COLO829 (cell line): ENCODE measurements at places on chromosomes 5 and 9.

DNA sequence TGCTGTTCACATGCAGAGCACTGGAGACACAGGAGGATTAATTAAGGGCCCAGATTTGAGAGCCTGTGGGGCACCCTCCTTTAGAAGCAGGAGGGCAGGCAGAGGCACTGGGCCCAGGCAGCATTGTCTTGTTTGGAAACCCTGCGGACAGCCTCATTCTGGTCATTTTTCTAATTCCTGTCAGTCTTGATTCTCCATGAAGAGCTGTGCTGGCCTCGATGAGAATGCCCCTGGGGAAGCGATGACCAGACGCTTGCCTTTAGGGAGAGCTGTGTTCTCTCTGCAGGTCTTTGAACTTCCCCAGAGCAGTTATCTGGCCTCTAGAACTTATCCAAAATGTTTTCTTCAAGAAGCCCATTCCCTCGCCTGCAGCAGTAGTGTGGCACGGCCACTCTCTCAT lies 117.8 kb upstream of the PTCH1 start:
- DNase-seq = no peak

DNA sequence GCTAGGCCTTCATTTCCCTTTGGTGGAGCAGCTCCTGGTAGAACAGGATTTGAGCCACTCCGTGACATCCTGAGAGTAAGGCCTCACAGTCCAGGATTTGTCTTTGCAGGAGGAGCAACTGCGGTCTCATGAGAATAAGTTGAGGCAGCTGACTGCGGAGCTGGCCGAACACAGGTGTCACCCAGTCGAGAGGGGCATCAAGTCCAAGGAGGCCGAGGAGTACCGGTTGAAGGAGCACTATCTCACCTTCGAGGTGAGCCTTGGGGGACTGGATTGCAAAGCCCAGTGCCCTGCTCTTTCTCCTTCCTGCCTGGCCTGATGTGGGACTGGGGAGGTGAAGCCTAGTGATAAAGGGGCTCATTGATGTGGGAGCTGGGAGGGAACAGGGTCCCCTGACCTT lies 44.3 kb downstream of the PSD2 start:
- DNase-seq = no peak

DNA sequence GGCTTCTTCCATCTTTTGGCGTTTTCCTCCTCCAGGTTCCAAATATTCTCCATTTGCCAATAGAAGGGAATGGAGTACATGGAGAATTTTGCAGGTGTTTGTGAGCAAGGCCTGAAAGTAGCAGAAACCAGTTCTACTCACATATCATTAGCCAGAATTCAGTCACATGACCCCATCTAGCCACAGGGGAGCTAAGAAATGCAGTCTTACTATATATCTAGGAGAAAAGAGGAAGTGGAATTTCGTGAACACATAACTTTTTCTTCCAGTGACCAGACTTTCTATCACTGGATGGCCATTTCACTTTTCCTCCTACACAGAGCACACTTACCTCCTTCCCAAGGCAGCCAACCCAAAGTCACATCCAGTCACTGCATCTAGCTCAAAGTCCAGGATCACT lies 55.1 kb downstream of the LOX start:
- DNase-seq = no peak

DNA sequence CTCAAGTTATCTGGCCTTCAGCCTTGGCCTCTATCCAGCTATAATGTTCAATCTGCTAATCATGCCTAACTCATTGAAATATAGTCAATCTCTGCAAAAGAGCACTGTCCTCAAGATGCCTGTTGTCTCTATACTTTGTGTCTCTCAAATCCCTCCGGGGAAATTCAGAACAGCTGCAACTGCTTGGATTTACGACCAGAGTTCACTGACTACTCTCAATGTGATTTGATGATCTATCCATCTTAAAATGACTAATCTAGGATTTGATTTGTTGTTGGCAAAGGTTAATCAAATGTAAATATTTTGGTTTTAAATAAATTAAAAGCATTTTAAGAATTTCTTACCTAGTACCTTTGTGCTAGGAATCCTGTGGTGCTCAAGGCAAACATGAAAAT lies 40.9 kb downstream of the SVEP1 start:
- DNase-seq = no peak

DNA sequence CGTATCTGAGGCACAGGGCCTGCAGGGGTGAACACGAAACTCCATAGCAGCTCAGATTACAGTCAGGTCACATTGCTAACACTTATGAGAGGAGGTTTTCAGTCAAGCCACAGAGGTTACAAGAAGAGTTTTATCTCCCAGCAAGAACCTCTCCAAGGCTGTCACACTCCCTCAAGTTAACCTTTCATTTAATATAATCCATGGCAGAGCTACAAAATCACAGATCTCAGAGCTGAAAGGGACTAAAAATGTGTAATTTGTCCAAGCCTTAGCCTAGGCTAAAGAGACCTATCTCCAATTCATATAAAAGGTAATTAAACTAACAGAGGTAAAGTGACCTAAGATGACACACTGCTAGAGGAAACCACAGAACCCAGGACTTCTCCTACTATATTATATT lies 57.2 kb downstream of the MLANA start:
- no peak for DNase-seq

- no peak for DNase-seq
These were observed 1.8 kb upstream of the AMACR start for GRCh38 chr5:34009610-34010009.

DNA sequence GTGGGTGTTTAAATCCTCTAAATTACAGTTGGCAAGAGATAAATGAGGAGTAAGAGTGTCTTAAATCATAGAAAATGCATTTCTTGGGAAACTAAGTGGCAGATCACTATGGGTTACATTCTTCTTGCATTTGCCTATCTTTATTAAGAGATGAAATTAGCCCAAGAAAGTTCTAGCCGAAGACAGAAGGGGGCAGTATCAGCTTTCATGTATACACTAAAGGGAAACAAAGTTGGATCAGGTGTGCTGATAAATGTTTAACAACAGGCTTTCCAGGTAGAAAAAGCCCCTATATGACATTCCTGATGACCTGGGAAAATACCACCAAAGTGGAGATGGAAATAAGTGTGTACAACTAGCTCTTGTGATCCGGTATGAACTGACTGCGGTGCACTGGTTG lies 81.9 kb upstream of the TLR4 start:
- no peak for DNase-seq

DNA sequence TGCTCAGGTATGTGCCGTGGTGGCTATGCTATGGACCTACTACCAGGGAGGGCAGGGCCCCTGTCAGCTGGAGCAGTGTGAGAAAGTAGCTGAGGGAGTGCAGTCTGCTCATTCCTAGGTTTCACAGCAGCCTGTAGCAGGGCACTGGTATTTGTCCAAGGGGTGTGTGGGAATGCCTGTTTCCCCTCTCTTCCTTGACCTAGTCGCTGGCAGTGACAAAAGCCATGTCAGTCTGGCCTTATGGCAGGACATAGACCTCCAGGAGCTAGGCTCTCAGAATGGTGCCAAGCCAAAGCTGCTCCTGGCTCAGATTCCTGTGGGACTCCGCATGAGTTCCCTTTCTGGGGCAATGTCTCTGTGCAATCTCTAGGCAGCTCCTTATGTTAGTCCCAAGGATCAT lies 253.9 kb upstream of the TYRP1 start:
- no peak for DNase-seq

DNA sequence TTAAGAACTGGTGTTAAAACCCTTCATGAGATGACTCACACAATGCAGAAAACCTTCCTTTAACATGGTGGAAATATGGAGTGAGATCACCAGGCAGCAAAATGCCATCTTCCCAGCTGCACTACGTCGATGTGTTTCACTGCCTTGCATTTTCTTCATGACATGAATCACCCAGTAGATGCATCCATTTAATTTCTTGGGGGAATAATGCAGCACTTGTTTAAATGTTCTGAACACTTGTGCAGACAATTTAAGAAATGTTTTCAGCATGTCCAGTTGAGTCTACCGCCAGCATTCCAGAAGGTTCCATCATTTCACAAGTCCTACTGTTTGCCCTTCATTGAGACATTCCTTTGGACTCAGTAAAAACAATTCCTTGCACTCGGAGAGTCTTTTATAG lies 81.6 kb downstream of the ADAMTS16 start:
- peak; percentile 30 for DNase-seq

DNA sequence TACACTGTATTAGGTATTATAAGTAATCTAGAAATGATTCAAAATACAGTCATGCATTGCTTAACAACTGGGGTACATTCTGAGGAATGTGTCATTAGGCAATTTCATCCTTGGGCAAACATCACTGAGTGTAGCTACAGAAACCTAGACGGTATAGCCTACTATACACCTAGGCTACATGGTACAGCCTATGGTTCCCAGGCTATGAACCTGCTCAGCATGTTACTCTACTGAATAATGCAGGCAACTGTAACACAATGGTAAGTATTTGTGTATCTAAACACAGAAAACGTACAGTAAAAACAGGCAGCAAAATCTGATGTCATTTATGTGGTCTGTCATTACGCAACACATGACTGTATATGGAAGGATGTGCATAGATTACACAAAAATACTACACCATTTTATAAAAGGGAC lies 96.8 kb downstream of the RAPGEF6 start:
- no peak for DNase-seq

DNA sequence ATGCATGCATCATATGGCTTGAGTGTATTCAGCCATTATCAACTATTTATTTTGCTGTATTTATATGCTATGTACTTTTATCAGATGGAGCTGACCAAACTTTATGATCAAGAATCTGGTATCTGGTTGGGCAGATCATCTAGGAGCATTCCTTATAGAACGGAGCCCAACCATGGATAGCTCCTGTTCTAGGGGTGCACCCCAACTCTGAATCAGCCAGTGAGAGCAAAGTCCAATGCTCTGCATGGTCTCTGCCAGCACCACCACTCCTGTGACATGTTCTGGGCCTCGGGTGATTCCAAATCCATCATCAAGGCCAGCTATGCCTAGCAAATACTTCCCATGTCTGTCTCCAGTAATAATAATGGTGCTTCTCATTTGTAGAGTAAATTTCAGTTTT lies 517.5 kb downstream of the AGTPBP1 start:
- DNase-seq = no peak

GRCh38 chr9:134565316-134565915 lies 76.2 kb upstream of the COL5A1 start:
- DNase-seq = no peak

GRCh38 chr9:125966959-125967711 lies 220.0 kb downstream of the PBX3 start:
- DNase-seq = no peak

- DNase-seq = peak; percentile 41
These were observed 558.9 kb upstream of the KLF4 start for GRCh38 chr9:108048406-108049025.

GRCh38 chr5:95043234-95043633 lies 241.7 kb downstream of the MCTP1 start:
- no peak for DNase-seq

DNA sequence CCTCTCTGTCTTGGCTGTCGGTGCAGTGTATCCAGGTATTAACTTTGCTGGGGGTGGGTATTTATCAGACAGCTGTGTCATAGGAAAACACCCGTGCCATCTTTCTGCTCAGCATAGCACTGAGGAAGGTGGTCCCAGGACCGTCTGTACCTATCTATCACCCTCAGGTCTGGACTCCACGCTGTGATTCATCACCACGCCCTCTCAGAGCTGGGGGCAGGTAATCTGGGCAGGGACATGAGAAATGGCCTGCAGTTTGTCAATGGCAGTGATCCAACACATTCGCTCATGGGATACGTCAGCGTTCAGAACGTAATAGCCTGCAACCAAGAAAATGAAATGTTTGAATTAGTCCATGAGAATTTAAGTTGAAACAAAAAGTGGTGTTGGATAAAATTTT lies 151.6 kb upstream of the MAP1B start:
- DNase-seq = no peak

- no peak for DNase-seq
These were observed 8.2 kb downstream of the CERCAM start for GRCh38 chr9:128428644-128429512.

DNA sequence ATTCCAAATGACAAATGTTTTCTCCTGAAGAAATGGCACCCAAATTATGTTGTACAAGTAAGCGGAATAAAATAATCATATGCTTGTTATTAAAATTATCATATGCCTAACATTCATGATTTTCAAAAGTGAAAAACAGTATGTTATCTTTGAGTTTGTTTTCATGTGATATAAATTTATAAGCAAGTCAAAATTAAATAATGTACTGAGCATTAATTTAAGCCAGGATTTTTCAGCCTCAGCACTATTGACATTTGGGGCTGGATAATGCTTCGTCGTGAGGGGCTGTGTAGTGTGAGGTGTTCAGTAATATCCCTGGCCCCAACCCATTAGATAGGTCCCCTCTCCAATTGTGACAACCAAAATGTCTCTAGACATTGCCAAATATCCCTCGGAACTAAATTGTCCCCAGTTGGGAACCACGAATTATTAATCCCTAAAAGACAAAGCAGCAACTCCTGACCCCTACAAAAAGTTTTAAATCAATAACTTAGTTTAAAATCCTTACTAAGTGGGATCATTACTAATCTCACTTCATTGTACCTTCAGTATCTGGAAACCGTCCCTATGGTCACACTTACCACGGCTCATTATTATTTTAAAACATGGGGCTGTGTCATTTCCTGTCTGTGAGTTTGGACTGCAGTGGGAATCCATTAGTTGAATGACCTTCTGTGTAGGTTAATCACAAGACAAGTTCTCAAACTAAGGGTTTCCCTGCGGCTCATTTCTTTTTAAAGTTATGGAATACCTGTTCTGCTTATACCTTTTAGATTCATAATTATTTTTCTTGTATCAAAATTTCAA lies 1.3 kb upstream of the NNT start:
- DNase-seq = peak; percentile 51

DNA sequence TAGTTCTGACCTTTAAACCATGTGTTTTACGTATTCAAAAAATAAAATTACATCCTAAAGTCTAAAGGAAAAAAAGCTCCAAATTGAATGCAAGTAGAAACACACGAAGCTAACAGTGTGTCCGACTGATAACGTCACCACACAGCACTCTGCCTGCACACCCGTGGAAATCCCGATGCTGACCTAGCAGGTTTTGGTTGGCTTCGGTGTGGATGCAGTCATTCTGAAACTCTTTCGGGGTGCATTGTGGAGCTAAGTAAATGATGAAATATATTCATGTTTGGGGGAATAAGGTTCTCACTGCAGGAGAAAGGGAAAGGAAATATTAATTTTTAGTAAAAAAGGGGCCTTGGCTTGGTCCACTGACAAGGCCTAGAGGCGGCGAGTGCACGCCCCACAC lies 2.0 kb downstream of the RASGEF1C start:
- DNase-seq = no peak

GRCh38 chr9:96491880-96492525 lies 42.0 kb downstream of the HABP4 start:
- no peak for DNase-seq

DNA sequence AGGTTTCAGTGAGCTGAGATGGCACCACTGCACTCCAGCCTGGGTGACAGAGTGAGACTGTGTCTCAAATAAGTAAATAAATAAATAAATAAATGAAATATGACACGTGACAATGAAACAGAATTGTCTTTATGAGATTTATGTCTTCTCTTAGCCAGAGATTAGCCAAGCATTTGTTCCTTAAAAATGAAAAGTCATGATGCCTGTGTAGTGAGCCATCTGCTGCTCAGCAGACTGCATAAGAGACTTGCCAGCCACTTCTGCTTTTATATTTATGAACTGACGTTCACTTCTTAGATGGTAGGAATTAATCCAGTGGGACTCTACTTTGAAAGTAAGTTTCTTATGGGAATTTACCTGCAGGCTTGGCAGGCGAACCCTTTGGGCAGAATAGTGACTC lies 227.4 kb downstream of the NR3C1 start:
- DNase-seq = no peak
